ENCODE measurements at places on chromosomes 4 and X.

DNA sequence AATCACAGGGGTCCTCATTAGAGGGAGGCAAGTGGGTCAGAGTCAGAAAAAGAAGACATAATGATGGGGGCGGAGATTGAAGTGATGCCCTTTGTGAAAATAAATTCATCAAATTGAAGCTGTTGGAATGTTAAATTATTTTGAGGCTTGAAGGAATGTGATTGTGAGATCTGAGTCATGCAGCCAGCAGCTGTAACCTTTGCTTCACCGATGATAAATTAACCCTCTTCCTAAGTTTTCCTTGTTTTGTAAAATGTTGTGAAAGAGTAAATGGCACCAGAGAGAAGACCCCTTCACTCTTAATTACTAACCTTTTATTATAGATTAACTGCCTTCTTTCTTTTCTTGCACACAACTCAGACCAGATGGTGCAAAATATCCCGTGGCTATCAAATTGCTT, 47.7 kb upstream of the FAM9A start:
- DNase-seq = peak; percentile 15

- DNase-seq = no peak
Measured at GRCh38 chrX:125926295-125926694, 239.8 kb downstream of the DCAF12L2 start.

DNA sequence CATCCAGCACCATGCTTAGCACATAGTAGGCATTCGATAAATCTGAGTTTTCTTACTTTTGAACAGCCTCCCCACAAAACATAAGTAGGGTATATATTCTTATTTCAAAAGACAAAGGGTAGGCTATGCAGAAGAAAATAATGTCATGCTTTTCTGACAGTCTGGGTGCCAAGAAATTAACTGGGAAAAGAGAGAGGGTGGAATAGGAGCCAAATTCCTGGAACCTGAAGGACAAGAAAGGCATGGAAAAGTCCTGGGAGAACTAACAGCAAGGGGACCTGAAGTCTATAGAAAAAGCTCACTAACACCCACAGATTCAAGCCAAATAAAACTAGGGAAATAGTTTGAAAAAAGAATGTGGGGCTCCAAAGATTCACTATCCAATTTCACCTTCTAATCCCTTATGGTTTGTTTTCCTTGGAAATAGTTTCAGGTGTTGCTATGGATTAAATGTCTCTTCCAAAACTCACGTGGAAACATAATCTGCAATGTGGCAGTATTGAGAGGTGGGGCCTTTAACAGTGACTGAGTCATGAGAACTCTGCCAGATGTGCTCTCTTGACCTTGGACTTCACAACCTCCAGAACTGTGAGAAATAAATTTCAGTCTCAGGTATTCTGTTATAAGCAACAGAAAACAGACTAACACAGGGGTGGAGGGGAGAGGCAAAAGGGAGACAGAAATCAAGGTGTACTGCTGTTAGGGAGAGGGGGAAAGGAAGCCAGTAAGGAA, 173.3 kb upstream of the ARHGEF9 start:
- no peak for DNase-seq

DNA sequence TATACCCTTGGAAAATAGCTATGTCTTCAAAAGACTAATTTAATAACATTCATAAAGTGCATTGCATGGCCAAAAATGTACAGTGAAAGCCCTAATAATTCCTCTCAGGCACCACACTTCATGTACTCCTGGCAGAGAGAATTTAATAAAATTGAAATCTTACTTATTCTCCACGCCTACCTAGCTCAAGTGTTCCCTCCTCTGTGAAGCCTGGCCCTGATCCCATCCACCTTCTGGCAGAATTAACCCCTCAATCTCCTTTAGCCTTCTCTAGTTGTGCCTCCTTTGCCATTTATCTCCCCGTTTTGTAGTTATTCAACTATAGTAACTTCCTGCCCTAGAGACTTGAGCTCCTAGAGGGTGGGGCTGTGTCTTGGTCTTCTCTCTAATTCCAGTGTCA, 26.7 kb downstream of the ACE2 start:
- DNase-seq = no peak

- DNase-seq = no peak
Measured at GRCh38 chr4:161359491-161359890, 804.3 kb downstream of the FSTL5 start.

DNA sequence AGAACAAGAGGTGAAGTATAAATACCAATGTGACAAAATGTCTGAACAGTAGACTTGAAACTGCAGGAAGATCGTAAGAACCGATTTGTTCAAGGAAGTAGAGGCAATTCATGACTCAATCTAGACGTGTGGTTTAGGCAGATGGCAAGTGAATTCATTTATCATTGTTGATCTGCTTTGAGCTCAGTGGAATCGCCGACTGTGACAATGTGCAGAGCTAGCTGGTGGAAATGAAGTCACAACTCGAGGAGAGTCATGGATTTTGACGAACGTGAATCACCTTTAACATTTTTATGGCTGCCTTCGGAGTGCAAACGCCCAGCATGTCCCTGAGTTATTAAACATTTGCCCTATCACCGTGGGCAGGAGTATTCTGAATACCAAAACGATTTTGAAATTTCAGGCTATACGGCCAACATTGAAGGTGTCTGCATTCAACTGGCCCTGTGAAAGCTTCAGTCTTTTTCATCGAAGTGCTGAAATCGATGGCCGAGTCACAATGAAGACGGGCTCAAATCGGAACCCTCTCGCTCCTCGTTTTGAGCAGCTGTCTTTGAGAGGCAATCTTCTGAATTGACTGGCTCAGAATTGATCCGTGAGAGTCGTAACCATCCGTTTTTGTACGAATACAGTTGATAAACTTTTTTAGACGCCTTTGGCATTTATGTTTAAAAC, 689 bp upstream of the OGT start:
- peak; percentile 32 for DNase-seq

- no peak for DNase-seq
Measured at GRCh38 chr4:180794333-180794732, 1448.9 kb upstream of the TENM3 start.

DNA sequence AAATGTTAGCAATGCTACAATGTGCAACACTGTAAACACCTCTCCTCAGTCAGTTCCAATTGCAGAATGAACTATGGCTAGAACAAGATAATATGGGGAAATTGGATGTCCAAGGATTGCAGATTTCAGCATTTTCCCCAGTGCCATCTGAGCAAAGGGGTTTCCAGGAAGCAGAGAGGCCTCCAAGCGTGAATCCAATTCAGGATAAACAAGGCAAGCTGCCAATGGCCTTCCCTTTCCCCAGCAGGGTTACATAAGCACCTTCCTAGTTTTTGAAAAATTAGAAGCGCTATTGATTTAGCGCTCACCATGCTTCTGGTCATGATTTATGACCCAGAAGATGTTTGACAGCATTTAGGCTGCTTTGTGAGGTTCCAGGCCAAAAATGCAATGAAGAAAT, 223.0 kb upstream of the GATB start:
- no peak for DNase-seq

GRCh38 chr4:121237069-121237399, 72.9 kb upstream of the TNIP3 start:
- no peak for DNase-seq

DNA sequence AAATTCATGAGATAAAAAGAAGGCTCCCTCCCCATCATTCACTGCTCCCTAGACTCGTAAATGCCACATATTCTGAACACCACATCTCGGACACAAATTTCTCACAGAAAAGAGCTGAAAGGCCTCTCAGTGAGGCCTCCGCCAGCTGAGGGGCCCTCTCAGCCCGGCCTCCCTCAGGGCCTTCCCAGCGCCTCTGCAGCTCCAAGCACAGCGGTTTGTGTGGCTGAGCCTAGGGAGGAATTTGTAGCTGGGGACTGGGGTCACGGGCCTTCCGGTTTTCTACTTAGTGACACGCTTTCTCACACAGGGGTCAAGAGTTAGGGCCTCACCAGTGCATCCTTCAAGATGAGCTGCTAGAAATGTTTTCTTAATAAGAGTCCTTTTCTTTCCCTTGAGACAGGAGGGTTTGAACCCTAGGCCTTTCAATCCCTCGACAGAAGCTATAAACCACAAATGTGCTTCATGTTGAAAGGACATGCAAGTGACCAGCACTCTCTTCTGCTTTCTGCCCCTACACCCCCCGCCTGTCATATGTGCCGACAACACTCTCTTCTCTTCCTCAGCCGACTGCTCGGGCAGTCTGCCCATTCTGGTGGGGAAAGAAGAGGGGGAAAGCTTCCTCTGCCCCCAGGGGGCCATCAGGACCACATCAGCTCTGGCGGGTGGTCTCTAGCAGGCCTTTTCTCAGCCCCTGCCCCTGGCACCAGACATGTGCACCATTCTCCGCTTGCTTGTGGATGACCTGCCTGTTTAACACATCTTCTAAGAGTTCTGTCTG, 104.9 kb downstream of the CHIC2 start:
- no peak for DNase-seq

DNA sequence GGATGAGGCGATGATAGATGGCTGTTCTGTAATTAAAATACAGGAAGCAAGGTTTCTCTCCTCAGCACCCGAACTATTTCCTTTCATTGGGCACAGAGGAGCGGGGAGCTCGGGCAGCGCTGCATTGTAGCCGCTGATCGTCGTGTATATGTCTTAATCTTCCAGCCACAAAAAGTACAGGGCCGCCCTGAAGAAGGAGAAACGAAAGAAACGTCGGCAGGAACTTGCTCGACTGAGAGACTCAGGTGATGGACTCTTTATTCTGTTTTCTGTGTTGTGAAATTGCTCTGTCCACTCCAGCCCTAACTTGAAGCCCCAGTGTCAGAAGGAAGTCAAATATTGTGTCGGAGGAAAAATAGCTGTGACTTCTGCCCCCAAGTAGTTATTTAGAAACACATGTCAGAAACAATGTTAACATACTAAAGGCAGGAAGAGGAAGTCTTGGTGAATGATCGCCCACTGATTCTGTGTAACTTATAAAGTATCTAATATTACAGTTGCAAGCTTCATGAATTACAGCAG, 546 bp downstream of the ZRSR2 start:
- peak; percentile 0 for DNase-seq

DNA sequence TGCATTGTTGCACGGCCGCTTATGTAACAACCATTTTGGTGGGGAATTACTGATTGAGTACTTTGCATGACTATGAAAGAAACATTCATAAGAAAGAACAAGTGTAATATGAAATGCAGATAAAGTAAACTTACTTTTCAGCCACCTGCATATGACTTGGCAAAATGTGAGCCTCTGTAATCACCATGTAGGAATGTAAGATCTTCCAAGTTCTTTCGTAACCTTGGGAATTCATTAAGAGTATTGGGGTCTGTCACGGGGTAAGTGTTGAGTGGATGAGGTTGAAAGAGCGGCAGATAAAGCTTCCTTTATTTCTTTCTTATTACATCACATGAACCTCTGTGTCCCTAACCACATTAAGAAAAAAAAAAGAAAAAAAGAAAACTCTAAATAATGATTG, 348.5 kb upstream of the NR3C2 start:
- no peak for DNase-seq

- DNase-seq = no peak
Measured at GRCh38 chr4:137572647-137573046, 40.4 kb upstream of the PCDH18 start.

DNA sequence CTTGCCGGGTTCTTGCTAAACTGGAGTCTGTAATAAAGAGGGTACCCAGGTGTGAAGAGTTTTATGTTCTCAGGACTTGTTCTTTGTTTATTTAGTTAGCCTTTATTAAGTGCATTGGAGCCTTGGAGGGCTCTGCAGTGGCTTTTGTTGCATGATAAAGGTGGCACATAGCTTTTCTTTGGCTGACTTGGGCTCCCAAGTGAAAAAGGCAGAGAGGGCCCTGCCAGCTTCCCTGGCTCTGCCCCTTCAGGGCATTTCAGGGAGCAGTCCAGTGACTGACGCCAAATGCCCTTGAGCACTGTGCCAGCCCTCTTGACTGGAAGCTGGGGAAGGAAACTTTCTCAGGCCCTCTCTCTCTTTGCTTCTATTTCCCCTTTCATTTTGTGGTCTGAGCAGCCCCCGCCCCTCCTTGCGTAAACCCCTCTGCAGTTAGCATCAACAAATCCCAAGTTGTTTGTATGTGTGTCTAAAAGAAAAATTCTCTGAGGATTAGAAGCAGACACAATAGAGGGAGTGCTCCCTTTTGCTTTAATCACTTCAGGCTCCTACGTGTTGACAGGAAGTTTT, 152.2 kb downstream of the NHS start:
- DNase-seq = no peak

- DNase-seq = no peak
Measured at GRCh38 chrX:47146121-47146935, 1.3 kb downstream of the RBM10 start.

DNA sequence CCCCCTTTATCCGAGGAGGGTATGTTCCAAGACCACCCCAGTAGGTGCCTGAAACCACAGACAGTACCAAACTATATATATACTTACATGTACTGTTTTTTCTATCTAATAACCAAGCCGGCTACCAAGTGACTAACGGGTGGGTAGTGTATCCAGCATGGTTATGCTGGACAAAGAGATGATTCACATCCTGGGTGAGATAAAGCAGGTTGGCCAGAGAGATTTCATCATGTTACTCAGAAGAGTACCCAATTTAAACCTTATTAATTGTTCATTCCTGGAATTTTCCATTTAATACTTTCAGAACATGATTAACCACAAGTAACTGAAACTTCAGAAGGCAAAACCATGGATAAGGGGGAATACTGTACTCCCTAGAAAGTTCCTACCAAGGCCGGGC, 46.5 kb downstream of the RFC1 start:
- peak; percentile 83 for DNase-seq
